ENCODE measurements at places on chromosomes 2 and 18.

GRCh38 chr2:219308142-219309101 is 779 bp downstream of the PTPRN start:
- peak; percentile 31 for DNase-seq

GRCh38 chr2:197358931-197359330 is 48.4 kb upstream of the ANKRD44 start:
- no peak for DNase-seq

GRCh38 chr18:22168360-22168921 is 948 bp upstream of the GATA6 start:
- DNase-seq: no peak

DNA sequence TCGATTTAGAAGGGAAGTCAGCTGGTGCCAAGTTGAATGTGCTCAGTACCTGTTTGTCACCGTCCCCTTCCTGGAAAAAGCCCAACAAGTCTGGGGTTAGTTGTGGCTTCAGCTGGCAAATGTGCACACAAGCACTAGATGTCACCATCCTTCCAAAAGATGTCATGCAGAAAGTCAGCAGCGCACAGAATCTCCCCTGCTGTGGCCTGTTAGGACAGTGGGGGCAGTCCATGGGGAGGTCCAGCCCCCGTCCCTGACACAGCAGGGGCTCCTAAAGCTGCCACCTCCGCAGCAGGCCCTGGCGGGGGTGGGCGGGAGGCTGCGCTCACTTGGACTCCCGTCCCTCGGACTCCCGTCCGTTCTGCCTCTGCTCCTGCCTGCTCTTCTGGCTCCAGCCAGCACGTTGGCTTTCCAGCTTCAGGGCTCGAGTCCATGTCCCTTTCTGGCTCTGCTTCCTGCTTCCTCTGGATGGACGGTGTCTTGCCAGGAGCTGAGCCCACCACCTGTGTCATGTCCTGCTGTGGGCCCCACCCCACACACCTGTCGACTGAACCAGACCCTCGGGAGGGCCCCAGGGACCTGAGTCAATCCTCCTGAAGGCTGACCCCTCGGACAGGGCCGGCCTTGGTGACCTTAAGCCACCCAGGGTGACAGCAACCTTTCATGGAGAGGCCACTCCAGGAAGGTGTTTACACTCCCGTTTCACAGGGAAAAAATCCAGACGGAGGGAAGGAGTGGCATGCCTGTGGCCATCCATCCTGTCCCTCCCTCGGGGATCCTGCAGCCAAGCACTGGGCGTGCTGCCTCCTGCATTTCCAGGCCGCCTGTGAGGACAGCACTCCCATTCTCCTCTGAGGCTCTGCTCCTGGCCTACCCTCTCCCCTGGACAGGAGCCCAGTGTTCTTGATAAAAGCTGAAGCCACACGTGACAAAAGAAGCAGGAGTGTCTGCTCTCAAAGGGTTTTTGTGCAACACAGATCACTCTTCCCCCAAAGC is 8.5 kb downstream of the RAB17 start:
- DNase-seq: peak; percentile 10

DNA sequence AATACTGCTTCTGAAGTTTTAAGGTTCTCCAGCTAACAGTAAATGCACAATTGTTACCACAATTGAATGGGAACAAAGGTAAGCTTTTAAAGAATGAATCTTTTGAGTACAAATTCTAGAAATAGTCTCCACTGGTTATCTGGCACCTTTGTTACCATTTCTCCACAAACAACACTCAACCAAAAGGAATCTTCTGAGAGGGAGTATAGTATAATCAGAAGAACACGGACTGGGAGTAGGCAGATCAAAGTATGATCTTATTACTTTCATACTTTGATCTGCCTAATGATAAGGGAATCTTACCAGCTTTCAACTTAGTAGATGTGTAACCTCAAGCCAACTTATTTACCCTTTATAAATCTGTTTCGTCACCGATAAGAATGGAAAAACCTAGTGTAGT is 1.4 kb downstream of the CEP76 start:
- no peak for DNase-seq

- DNase-seq: no peak
Measured at GRCh38 chr18:49988101-49988500, 174.8 kb upstream of the ACAA2 start.

GRCh38 chr18:66971960-66972359 is 368.1 kb upstream of the CDH19 start:
- DNase-seq: no peak

GRCh38 chr18:21085579-21086166 is 25.9 kb downstream of the ROCK1 start:
- DNase-seq: no peak

DNA sequence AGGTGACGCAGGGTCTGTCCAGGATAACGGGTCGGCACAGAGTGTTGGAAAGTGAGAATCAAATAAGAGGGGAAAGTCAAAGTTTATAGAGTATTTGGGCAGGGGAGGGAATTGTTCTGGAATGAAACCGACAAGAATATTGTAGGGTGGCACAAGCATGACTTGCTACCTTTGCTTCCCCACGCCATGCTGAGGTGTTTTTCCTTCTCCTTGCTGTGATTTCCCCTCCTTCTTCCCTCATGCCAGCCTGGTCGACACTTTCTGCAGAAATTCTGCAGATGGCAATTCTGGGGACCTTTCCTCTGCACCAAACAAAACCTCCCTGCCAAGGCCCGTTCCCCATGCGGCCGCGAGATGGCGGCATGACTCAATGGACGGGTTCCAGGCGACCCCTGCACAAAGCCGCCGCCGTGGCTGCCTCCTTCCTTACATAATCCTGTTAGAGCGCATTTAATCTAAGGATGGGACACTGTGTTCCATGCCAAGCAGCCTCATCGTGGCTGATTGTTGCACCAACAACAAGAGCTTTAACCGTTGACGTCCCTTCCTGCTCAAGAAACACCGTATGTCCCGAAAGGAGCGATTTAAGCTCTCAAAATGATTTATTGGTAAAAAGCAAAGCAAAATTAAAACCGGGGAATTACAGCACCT is at the start of gene MRO:
TSS of gene MRO (minus strand) at position 289 of the 651 bp plus-strand sequence. CDS start 10,616 bp downstream, outside the sequence.
- peak; percentile 67 for DNase-seq
